Stimulated activated CD4-positive, alpha-beta T cell treated with anti-CD3 and anti-CD28 coated beads, Interleukin-12 subunit alpha, Interleukin-12 subunit beta, amount 100 ng/mL, for 24 hours (primary cell): ENCODE measurements at places on chromosomes 7 and 10.

DNA sequence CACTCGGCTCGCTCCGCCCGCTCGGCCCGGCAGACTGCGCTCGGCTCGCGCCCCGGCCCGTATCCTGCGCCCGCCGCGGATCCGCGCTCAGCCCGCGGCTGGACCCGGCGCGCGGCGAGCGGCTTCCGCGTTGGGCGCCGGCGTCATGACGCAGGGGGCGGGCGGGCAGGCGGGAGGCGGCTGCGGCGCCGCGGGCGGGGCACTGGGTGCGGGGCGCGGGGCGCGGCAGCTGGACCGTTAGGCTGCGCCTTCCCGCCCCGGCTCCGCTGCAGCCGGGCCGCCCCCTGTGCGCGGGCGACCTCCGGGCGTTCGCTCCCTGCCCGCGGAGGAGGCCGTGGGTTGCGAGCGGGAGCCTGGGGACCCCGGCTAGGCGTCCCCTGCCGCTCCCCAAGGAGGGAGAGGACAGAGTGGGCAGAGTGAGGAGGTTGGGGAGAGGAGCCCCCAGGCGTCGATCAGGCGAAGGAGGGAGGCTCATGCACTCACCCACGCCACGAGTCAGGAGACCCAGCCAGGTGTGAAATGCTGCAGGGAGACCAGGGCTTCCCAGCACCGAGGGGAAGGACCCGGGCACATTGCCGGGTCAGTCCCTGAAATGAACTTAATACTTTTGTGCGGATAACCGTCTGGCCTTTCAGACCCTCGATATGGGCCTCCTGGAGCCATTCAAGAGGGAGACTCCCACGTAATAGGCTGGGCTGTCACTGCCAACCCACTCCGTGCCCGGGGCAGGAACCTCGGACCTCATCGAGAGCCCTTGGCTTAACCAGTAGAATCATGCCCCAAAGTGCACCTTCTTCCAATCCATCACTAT lies at the start of gene PIP4K2A:
Gene PIP4K2A, minus strand, starts transcription at position 100 of the 811 bp plus-strand sequence. CDS start 252 bp downstream, outside the sequence.
- DNase-seq: peak; percentile 56

DNA sequence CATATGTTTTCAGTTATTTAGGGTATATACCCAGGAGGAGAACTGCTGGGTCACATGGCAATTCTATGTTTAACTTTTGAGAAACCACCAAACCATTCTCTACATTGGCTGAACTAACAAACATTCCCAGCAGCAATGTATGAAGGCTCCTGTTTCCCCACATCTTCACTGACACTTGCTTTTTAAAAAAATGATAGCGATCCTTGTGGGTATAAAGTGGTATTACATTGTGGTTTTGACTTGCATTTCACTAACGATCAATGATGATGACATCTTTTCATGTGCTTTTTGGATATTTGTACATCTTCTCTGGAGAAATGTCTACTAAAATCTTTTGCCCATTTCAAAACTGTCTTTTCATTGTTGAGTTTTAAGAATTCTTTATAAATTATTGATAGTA lies 51.2 kb upstream of the ANAPC16 start:
- no peak for DNase-seq

- no peak for DNase-seq
These were observed 33.4 kb downstream of the XPNPEP1 start for GRCh38 chr10:109889867-109890266.

GRCh38 chr10:126104767-126105166 lies 208.4 kb downstream of the FANK1 start:
- DNase-seq: no peak
